ENCODE measurements at places on chromosomes 5 and 9.

- H3K4me1 ChIP-seq: peaks cover 11% of the 10 kb centered on the region
- no peaks in the 10 kb centered on the region for H3K27me3 ChIP-seq
- no peak overlapping the region for H3K4me3 ChIP-seq
- H3K27ac ChIP-seq: no peak overlapping the region
Observed at GRCh38 chr9:126417043-126417442, 90.4 kb downstream of the MVB12B start.

- H3K27me3 ChIP-seq: no peaks in the 10 kb centered on the region
- H3K27ac ChIP-seq: no peak overlapping the region
- no peaks in the 10 kb centered on the region for H3K36me3 ChIP-seq
- no peak for DNase-seq
- no peak overlapping the region for H3K4me3 ChIP-seq
Observed at GRCh38 chr9:1458503-1458902, 408.3 kb downstream of the DMRT2 start.

DNA sequence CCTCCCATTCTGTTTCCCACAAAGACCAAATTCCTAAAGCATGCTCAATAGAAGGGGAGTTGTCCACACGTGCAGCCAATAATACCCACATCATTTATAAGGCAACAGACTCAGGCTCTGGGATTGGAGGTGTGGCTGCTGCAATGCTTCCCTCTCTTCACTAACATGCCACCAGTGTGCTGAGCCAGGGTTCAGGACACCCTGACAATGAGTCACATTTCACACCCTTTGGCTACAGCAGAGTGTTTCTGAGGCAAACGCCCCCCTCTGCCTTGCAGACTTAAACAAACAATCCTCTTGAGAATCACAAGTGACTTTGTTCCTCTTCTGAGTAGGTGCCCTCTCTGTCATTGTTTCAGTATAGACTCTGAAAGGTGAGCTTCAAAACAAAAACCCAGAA, 189.3 kb upstream of the TLE4 start:
- H3K27me3 ChIP-seq: no peaks in the 10 kb centered on the region
- no peak for DNase-seq
- no peak overlapping the region for H3K27ac ChIP-seq
- no peak overlapping the region for H3K4me3 ChIP-seq
- H3K36me3 ChIP-seq: no peaks in the 10 kb centered on the region

- DNase-seq: no peak
- H3K27me3 ChIP-seq: no peaks in the 10 kb centered on the region
- H3K4me1 ChIP-seq: no peaks in the 10 kb centered on the region
- H3K36me3 ChIP-seq: no peaks in the 10 kb centered on the region
Observed at GRCh38 chr5:80623999-80624398, 30.5 kb upstream of the MSH3 start.

DNA sequence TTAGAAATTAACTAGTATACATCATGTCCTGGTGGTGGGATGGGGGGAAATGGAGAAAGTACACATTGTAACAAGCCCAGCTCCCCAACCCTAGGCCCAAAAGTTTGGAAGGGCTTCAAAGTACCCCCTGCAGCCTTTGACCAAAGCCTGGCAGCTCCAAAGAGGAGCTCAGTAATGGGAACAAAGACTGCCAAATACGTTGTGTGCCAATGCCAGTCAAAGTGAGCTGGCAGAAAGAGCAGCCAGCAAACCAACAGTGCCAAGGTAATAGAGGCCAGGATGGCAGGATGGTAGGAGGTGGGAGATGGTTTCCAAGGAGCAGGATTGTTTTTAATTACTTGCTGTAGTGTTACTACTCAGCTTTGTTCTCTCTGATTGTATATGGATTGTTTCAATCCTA, 248.3 kb downstream of the COX7C start:
- DNase-seq: no peak
- H3K4me3 ChIP-seq: no peak overlapping the region
- H3K4me1 ChIP-seq: no peaks in the 10 kb centered on the region
- no peaks in the 10 kb centered on the region for H3K27me3 ChIP-seq
